ENCODE measurements at places on chromosomes 3 and 15.

DNA sequence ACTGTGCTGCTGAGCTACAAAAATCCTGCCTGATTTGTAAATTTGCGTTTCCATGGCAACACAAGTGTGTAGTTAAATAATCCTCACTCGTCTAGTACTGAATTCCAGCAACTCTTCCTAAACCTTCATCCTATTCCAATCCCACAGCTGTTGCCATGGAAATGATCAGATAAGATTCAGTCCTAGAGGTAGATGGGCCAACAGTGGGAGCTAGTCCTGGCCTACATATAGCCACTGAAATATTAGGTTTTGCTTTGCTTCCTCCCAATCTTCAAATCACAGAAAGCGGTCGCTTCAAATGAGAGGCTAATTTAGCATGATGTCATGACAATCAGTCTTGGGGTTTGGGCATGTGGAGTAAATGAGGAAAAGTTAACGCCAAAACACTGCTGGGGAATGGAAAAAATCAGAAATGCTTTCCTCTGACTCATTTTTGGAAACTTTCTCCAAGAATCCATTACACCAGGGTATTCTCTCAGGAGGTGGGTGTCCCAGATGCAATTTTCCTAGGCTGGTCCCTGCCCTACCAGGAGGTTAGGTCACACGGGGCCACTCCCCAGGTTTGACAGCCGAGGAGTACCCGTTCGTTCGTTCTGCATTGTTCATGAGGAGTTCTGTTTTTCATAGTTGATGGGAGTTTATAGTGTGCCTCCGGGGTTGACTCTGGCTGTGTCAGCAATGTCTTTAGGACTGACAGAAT is 159.2 kb upstream of the SLCO3A1 start:
- DNase-seq, result no peak

- DNase-seq, result no peak
Measured at GRCh38 chr15:71883447-71883846, 73.1 kb downstream of the NR2E3 start.

- DNase-seq, result no peak
Measured at GRCh38 chr15:87959080-87959479, 297.5 kb downstream of the NTRK3 start.

DNA sequence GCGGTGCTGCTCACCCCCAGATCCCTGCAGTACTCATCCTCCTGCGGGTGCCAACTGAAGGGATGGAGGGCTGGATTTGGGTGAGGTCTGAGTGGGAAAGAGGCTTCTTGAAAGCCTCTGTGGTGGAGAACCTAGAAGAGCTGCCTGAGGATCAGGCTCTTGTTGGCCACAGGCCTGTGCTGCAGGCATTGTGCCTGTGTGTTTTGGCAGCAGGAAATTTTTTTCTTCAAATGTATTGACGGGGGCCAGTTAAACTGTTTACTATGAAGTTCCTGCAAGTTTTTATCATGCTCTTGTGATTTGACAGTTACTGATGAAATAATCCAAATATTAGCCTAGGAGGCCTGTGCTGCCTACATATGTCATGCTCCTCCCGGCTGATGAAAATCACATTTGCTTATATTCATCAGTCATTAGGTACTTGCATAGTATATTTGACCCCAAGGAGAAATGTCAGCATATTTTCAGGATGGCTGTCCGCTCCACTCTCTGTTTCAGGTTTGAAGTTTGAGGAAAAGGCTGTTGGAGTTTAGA is 103.1 kb downstream of the THSD4 start:
- no peak for DNase-seq

DNA sequence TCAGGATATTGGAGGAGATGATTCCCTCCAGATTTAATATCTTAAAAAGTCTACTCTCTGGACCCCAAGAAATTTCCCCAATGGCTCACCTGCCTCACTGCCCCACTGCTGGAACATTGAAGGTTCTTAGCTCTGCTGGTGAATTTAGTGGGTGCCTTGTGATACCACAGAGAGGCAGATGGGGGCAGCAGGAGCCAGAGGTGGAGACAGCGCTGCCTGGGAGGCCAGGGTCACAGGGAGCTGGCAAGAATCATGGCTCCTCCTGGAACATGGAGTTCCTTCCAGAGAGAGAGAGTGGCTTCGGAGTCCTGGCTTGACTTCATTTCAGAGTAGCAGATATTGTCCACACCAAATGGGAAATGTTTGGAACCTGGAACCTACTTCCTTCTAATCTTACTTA is 263.5 kb upstream of the CFAP20DC start:
- DNase-seq, result no peak

- no peak for DNase-seq
Measured at GRCh38 chr3:134486577-134487041, 752 bp downstream of the CEP63 start.

DNA sequence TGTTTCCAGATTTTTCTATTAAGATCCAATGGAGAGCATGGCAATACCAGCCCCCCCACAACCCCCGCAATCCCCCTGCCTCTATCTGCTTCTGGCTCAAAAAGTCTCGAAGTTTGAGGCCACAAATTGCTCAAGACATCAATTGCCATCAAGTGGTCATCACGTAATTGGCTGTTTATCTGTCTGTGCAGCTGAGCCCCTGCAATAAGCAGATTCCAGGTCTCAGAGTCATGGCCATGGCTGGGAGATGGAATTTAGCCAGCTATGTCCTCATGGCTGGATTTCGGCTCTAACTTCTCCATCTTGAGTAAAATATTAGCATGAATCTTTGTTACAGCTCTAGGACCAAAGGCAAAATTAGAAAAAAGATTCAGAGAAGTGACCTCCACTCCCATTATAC is 22.7 kb downstream of the SSUH2 start:
- DNase-seq, result no peak

Data from left renal cortex interstitium (tissue), 4 donors.